ENCODE measurements at places on chromosomes 11 and 22.

GRCh38 chr22:44214764-44215163, 34.0 kb downstream of the PARVG start:
- H3K4me1 ChIP-seq: no peaks in the 10 kb centered on the region
- H3K4me3 ChIP-seq: no peak overlapping the region
- no peak overlapping the region for H3K27ac ChIP-seq

- H3K27ac ChIP-seq: no peak overlapping the region
- no peak overlapping the region for H3K4me3 ChIP-seq
- no peaks in the 10 kb centered on the region for H3K36me3 ChIP-seq
- DNase-seq: no peak
- no peaks in the 10 kb centered on the region for H3K4me1 ChIP-seq
- H3K27me3 ChIP-seq: no peaks in the 10 kb centered on the region
These were observed 122.3 kb downstream of the SPATA19 start for GRCh38 chr11:133723056-133723455.

DNA sequence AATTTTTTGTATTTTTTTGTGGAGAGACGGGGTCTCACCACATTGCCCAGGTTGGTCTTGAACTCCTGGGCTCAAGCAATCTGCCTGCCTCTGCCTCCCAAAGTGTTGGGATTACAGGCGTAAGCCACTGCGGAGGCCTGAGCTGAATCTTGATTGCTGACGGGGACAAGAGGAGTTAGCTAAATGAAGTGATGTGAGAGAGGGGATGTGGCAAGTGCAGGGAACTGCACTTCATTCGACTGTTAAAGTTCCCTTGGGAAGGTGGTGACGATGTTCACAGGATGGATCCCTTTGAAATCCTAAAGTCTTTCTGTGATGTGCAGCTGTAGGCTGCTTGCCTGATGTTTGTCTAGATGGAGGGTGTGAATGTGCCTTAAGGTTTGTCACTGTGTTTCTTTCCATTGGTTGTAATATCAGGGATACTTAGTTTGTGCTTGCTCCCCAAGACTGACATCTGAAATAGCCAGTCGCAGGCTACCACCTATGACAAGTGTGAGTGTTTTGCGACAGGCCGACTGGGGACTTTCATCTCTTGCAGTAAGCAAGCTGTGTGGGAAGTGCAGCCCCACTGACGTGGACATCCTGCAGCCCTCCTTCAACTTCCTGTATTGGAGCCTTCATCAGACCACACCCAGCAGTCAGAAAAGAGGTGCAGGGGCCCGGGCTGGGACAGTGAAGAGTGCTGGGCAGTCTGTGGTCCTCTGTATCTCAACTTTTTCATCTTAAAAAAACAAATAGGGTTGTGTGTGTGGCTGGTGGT, 19.6 kb upstream of the CCDC134 start:
- H3K4me3 ChIP-seq: peak overlapping the region; percentile 86
- H3K27ac ChIP-seq: peak overlapping the region; percentile 92

DNA sequence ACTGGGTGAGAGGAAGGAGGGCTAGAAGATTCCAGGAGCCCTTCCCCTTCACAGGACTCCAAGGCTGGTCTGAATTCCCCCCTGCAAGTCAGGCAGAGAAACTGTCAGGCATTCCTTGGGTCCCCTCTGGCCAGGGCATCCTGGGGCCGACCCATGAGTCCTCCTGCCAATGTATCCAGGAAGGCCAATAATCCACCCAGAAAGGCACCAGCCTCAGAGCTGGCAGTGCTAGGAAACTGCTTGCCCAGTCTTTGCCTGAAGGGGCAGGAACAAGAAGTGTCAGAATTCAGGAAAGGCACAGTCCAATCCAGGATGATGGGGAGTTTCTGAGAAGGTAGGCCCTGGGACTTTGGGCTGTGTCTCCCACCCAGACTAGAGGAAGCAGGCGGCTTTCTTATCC, 41.0 kb downstream of the BUD13 start:
- peaks cover 16% of the 10 kb centered on the region for H3K4me1 ChIP-seq
- H3K36me3 ChIP-seq: no peaks in the 10 kb centered on the region
- no peak for DNase-seq

DNA sequence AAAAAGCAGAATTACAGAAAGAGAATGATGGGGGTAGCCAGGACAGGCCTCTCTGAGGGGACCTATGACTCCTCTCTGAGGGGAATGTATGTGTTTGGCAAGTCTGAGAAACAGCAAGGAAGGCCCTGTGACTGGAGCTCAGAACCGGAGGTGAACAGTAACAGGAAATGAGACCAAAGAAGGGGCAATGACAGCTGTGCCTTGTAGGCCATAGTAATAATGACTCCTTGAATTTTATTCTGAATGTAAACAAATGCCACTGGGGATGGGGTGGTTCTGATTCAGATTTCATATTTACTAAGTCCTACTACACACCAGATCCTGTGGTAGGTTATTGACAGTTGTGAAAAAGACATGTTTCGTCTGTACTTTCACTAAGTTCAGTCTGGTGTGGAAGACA, 52.8 kb upstream of the APOA1 start:
- H3K36me3 ChIP-seq: peaks cover 23% of the 10 kb centered on the region
- H3K27me3 ChIP-seq: no peaks in the 10 kb centered on the region
- DNase-seq: no peak
- H3K27ac ChIP-seq: no peak overlapping the region

DNA sequence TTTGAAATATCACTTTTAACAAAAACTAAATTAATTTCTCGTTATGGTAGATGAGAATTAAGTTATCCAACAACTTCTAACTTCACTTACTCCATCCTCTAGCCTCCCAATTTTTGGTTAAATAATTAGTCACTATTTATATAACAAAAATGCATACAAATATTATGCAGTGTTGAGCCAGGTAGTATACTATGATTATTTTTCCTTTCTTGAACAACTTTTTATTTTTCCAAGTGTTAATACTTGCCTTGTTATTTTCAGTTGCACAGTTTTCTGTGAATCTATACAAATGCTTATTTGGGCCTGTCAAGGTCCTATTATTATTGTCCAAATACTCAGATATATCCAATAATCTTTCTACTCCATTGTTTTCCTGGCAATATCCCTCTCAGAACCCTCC, 19.9 kb upstream of the CCDC83 start:
- no peak overlapping the region for H3K27ac ChIP-seq
- no peak for DNase-seq
- H3K4me1 ChIP-seq: no peaks in the 10 kb centered on the region
- H3K4me3 ChIP-seq: no peak overlapping the region

GRCh38 chr11:44304091-44305025, 5.6 kb downstream of the ALX4 start:
- no peaks in the 10 kb centered on the region for H3K36me3 ChIP-seq
- no peak overlapping the region for H3K27ac ChIP-seq
- peaks cover 31% of the 10 kb centered on the region for H3K4me1 ChIP-seq
- peaks cover 81% of the 10 kb centered on the region for H3K27me3 ChIP-seq
- H3K4me3 ChIP-seq: peak overlapping the region; percentile 74

- no peak overlapping the region for H3K4me3 ChIP-seq
These were observed 86.4 kb downstream of the CDKN1C start for GRCh38 chr11:2798951-2799761.

DNA sequence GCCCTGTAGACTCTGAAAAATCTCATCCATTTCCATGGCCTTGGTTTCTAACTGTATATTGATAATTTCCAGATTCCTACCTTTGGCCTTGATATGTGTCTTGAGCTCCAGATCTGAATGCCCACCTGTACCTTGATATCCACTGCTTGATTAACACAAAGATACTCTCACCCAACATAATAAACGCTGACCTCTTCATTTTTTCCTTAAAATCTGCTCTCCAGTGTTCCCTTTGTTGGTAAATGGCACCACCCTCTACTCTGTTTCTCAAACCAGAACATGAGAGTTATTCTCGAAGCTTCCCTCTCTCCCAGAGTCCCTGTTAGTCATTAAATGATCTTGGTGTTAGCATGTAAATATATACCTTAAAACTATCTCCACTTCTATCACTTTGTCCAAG, 13.4 kb downstream of the TUG1 start:
- no peaks in the 10 kb centered on the region for H3K27me3 ChIP-seq
- no peak overlapping the region for H3K27ac ChIP-seq

DNA sequence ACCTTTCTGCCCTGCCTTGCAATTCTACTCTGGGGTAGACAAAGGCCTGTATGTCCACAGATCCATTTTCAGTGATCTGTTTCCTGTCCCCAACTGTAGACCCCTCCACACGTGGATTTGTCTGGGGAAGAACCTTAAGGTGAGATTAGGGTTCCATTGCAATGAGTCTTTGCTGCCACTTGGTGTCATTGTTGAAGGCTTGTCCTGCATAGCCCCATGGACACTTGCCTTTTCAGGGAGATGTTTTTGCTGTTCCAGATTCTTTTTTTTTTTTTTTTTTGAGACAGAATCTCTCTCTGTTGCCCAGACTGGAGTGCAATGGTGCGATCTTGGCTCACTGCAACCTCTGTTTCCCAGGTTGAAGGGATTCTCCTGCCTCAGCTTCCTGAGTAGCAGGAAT, 21.8 kb downstream of the SERPING1 start:
- H3K4me3 ChIP-seq: no peak overlapping the region
- no peak for DNase-seq
- H3K27me3 ChIP-seq: peaks cover 1% of the 10 kb centered on the region
- no peak overlapping the region for H3K27ac ChIP-seq
- H3K36me3 ChIP-seq: peaks cover 6% of the 10 kb centered on the region

GRCh38 chr22:36979016-36979910, 40.0 kb downstream of the TST start:
- H3K4me3 ChIP-seq: no peak overlapping the region
- peaks cover 10% of the 10 kb centered on the region for H3K4me1 ChIP-seq
- no peaks in the 10 kb centered on the region for H3K36me3 ChIP-seq
- peaks cover 2% of the 10 kb centered on the region for H3K27me3 ChIP-seq
- no peak overlapping the region for H3K27ac ChIP-seq

DNA sequence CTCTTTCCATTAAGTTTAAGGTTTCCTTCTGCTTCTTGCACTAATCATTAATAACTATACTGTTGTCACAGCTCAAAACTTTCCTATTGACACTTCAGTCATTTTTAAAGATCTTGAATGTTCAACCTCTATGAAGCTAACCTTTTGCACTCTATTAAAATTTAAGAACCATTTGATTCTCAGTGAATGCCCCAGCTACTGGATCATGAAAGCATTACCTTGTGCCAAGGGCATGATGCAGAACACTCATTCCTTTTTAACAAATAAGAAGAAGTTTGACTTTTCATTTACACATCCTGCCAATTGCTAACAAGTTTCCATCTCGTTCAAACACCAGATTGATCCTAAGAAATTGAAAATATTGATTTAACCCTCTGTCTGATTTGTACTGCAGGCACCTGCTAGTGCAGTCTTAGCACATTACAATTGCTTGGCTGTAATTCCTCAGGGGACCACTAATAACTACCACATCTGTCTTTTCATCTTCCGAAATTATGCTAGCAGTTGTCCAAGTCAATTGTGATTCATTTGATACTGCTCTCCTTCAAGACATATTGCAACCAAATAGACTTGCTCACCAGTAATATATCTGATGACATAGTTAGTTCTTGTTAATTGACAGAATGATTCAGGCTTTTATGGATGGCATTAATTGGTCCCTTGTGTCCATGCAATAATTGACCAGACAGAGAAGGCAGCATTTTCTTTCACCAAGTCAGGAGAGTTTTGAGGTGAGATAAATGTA, 158.4 kb downstream of the TEAD1 start:
- no peak overlapping the region for H3K4me3 ChIP-seq
- peaks cover 60% of the 10 kb centered on the region for H3K27me3 ChIP-seq
- DNase-seq: no peak
- no peak overlapping the region for H3K27ac ChIP-seq

DNA sequence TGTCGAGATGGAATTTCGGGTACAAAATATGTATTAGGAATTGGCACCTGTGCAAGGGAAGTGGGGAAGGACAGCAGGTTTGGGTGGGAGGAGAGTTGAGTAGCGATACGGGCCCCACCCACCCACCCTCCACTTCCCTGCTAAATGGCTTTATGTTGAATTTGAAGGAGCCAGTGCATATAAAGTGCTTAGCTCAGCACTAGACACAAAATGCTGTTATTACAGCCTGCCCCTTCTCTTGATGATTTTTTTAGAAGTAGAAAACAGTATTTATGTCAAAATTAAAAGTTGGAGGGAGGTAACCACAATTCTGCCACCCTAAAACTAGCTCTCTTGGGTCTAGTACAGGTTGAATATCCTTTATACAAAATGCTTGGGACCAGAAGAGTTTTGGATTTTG, 59.3 kb upstream of the SUSD2 start:
- H3K36me3 ChIP-seq: peaks cover 14% of the 10 kb centered on the region
- H3K4me3 ChIP-seq: no peak overlapping the region
- no peaks in the 10 kb centered on the region for H3K27me3 ChIP-seq
- H3K4me1 ChIP-seq: no peaks in the 10 kb centered on the region

DNA sequence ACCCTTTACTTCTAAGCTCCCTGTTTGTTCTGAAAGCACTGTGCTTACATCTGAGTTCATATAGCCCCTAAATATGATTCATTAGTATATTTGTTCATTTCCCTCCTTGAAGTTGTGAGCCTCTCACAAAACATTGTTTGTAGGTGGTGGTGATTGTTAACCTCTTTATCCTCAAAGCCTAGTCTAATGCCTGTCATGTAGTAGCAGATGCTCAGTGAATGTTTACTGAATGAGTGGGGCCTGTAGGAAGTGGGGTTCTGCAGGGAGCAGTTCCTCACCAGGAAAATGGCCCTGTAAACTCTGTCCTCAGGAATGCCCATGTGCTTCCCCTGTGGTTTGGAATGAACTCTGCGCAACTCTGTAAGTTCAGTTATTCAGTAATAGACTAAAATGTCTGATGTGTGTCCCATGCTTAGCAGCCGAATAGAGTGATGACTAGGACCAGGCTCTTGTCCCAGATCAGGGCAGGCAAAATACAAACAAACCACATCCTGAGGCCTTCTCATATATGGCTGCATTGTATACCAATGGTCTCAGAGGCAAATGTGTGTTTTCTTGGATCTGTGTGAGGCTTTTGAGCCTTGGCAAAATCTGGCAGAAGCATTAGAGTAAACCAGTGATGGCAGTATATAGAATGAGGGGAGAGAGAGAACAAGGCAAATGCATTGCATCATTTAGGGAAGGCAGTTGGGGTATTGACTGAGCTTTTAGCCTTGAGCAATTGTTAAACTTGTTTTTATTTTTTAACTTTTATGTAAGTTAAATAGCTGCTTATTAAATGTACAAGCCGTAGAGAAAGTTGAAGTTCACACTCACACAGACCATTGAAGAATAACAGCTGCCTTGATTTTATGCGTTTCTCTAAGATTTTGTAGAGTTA, 91.4 kb upstream of the BIRC3 start:
- no peaks in the 10 kb centered on the region for H3K4me1 ChIP-seq
- H3K27ac ChIP-seq: no peak overlapping the region
- no peak overlapping the region for H3K4me3 ChIP-seq
- DNase-seq: no peak

DNA sequence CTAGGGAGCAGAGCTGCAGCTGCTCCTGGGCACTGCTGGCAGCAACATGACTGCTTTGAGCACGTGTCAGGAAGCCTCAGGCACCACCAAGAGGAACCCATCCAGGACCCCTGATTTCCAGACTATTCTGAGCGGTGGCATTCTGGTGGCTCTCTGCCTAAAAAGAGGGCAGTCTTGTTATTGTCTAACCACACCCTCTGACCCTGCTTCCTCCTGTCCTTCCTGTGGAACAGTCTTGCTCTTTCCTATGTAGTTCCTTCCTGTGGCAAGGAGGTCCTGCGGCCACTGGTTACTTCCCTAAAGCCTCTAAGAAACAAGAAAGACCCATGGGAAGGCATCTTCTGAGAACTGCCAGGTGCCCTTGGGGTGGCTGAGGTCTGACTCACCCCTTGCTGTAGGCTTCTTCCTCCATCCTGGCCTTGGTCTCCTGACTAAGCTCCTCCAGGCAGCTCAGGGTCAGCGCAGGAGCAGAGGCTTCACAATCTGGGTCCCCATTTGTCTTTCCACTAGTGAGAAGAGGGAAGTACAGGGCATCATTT, 13.1 kb upstream of the LYVE1 start:
- DNase-seq: no peak
- no peak overlapping the region for H3K4me3 ChIP-seq
- no peaks in the 10 kb centered on the region for H3K36me3 ChIP-seq
- no peak overlapping the region for H3K27ac ChIP-seq

Measured in activated naive CD8-positive, alpha-beta T cell treated with anti-CD3 and anti-CD28 coated beads, Interleukin-2, amount 50 U/mL, for 24 hours (primary cell).